ENCODE measurements at places on chromosomes 12 and 14.

GRCh38 chr14:99636487-99636886 is 8.4 kb upstream of the HHIPL1 start:
- DNase-seq, result no peak

DNA sequence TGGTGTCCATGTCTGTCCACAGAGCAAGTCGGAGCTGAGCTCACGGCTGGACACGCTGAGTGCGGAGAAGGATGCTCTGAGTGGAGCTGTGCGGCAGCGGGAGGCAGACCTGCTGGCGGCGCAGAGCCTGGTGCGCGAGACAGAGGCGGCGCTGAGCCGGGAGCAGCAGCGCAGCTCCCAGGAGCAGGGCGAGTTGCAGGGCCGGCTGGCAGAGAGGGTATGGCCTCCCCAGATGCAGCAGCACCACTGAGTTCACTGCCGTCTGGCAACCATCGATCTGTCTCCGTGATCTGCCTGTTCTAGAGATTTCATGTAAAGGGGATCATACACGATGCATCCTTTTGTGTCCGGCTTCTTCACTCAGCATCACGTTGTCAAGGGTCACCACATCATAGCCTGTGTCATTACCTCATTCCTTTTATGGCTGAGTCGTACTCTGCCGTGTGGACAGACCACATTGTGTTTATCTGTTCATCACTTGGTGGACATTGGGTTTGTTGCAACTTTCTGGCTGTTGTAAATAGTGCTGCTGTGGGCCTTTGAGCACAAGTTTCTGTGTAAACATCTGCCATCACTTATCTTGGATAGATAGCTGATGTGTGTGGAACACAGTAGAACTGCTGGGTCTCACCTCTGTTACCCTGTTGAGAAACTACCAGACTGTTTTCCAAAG is 21.9 kb downstream of the HIP1R start:
- DNase-seq, result no peak

DNA sequence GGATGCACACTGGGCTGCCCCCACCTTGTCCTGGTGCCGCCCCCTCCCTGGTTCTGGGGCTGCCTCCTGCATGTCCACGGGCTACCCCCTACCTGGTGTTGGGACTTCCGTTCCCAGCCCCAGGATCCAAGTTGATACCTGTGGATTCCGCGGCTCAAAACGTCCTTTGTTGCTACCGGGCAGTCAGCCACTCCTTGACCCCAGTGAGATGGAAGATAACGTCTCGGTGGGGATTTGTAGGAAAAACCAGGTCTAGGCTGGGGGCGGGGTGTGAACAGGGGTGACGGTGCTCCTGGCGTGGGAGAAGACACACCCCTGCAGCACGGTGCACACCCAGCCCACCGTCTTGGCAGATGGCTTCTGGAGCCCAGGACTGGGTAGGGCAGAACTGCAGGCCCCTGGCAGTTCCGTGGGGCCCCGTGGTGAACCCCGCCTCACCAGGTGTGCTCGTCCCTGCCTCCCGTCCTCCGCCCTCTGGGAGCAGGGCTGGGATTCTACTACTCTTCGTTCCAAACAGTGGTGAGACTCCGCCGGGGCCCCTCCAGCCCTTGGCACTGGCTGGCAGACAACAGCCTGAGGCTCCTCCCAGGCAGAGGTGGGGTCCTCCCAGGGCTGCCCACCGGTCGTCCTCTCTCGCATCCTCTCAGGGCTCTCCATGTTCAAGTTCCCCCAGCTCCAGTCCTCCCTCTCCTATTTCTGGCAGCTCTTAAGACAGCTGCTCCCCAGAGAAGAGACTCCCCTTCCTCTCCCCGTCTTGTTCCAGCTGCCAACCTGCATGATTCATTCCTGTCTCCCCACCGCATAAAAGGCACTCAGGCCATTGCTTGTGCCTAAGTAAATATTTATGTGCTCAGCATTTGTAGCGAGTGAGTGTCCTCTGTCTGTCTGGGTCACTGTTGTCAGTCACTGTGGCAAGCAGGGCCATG is 75.5 kb downstream of the FBXL14 start:
- DNase-seq, result no peak

- no peak for DNase-seq
These were observed 56.2 kb downstream of the KCNK13 start for GRCh38 chr14:90118027-90118426.

- DNase-seq, result no peak
These were observed 95.1 kb downstream of the UNC79 start for GRCh38 chr14:93525696-93526451.

DNA sequence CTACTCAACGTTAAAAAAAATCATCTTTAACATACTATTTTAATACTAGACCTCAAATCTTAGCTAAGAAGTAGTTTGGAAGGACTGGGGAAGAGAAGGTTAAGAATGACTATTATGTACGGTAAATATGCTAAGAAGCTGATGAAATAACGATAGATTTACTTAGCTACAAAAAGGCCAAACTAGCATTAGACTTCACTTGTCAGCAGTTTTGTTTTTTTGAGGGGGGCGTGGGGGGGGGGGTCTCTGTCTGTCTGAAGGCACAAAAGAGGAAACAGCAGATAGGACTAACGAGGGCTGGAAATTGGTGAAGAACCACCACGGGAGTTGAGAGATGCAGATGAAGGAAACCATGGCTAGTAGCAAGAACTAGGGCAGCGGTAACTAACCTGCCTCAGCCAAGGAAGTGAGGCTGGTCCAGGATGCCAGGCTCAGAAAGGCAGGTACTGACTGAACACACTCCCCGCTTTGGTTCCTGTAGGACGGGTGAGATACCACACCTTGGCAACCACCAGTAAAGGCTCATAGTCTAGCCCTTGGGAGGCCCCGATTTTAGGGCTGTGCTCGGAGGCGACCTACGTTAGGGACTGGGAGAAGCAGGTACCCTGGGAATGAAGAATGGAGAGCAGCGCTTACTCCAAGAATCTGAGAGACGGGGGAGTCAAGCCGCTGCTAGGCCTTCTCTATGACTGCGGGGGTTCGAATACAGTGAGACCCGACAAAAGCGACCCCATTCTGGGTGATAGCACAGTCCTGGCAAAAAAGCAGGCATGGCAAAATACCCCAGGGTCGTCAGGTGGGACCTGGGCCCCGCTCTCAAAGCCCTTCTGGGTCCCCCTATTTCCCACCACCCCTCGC is 675 bp downstream of the NEDD8 start:
- no peak for DNase-seq

GRCh38 chr12:49368240-49368600 is 958 bp downstream of the SPATS2 start:
- DNase-seq, result no peak

DNA sequence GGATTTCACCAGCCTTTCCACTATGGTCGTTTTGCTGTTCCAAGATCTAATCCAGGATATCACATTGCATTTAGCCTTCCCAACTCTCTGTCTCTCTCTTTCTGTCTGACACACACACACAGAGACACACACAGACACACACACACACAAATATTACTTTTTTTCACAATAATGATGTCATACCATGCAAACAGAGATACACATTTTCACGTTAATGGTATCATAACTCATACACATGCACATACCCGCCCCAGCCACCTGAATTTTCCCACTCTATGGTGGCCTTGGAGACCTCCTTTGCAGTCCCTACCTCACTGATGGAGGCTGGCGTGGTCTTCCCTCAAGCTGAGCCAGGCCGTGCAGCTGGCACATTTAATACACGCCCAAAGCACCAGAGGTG is 7.2 kb upstream of the MYL2 start:
- no peak for DNase-seq

- no peak for DNase-seq
These were observed 13.8 kb downstream of the RAD51B start for GRCh38 chr14:67833403-67833802.

DNA sequence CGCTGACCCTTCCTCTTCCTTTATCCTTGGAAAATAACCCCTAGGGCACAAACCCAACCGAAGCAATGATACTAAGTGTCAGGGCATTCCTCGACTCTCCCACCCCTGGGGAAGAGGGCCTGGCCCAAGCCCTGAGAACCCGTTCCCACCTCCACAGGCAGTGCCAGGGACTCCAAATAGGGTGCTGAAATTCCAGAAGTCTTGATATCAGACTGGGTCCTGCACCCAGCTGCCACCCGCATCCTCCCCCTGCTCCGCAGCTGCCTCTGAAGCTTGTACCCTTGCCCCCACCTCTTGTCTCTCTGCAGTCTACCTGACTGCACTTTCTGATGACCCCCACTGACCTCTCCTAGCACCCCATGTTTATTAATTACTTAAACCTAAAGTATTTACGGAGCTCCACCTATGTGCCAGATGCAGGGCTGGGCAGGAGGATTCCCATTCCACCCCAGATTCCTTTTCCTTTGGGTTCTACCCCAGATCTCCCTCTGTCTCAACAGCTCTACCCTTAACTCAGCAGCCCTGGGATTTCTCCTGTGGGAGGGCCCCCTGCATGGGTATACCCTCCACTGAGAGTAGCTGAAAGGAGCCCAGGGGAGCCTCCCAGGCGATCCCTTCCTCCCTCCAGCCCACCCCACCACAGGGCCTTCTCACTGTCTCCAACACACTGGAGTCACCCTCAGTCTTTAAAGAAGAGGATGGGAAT is 4.1 kb upstream of the KRT18 start:
- no peak for DNase-seq

DNA sequence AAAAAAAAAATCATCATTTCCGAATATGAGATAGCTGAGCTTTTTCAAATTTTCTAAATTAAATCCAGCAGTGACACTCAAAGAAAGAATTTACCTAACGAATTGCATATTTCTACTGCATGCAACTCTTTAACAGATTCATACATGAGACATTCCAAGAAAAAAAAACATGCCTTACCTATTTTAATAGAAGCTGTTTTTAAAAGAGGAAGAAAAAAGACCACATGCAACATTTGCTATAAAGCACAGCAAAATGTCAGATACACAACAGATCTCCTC is 18.5 kb downstream of the CORO1C start:
- no peak for DNase-seq

DNA sequence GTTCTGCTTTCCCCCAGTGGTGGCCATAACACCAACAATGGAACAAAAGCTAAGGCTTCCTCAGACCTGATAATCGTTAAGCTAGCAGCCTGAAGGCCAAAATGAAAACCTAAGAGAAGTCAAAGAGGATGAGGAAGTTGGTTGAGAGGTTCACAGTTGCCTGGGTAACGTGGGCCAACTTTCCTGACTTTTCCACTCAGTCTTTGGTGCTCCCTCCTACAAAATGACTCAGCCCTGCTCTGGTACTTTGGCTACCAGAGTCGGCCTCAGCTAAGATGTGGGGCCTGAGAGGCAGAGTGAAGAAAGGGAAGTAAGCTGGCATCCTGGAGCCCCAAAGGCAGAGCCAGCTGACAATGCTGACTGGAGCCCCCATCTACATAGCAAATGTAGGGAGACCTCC is 14.9 kb upstream of the FKBP11 start:
- DNase-seq, result no peak

DNA sequence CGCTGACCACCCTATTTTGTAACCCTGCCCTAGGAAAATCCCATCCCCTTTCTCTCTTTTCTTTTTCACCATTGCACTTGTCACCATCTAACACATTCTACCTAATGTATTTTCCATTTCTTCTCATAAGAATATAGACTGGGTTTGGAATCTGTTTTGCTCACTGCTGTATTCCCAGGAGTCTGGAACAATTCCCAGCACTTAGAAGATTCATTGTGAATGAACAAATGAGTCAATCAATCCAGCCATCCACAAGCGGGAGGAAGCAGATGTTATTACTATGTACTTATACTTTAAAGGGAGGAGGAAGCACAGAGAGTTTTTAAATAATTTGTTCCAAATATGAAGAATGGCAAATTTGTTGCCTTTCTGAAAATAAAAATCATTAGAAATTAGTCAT is 142.1 kb downstream of the KIF21A start:
- DNase-seq, result no peak

- DNase-seq, result no peak
These were observed 76.6 kb downstream of the RNF34 start for GRCh38 chr12:121476477-121476876.
